Sigmoid colon (tissue), 7 donors: ENCODE measurements at places on chromosomes 11 and 22. TPM values are rescaled to one million over a fixed set of nuclear protein-coding genes. Genes with fewer than 3 reads are reported as not detected.

DNA sequence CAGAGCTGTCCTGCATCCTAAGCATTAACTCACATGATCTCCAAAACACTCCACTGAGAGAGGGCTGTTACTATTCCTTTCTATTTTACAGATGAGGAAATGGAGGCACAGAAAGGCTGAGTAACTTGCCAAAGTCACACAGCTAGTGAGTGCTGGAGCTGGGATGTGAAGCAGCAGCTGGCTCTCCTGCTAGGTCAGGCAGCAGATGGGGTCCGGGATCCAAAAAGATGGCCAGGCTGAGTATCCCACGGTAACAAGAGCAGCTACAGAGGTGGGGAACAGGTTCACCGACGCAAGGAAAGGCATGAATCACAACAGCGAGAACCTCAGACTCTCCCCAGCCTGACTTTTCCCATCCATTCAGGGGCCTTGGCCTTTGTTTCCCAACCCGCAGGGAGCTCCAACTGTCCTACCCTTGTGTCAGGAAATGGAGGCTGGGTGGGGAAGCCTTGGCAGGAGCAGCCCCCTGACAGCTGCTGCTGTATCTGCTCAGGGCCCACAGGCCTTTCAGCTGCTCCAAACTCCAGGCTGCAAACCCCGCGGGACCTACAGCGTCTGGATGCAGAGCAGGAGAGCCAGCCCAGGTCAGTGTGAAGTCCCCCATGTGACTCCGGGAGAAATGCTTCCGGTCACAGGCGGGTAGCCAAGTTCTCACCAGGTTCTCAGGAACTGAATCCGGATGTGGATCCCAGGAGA is 29.5 kb downstream of the DKK3 start:
- DNase-seq, result peak; percentile 94

The VSIG2 gene
- total RNA-seq, result 0.49 TPM

The NXF1 gene
- 40.2 TPM for total RNA-seq

- DNase-seq, result no peak
Observed at GRCh38 chr11:17719938-17720795, 796 bp downstream of the MYOD1 start.

The MMP27 gene
- not detected for total RNA-seq

DNA sequence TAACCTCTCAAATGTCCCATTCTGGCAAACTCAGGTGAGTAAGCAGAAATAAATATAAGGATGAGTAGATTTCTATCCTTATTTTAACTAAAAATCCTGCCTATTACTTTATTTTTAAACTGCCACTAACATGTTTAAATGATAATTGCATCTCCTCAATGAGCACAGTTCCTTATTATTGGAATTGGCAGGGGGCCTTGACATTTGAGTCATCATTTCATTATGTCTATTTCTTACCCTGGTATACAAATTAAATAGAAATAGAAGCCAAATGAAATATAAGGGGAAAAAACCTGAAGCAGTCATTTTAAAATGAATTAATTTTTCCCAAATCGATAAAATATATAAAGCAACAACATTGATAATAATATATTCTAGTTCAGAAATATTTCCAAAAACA is 81.2 kb downstream of the GUCY1A2 start:
- DNase-seq, result no peak

- peak; percentile 30 for DNase-seq
Observed at GRCh38 chr22:24077416-24077815, 66.3 kb downstream of the CABIN1 start.

The LRRC10B gene
- total RNA-seq, result 4.4 TPM

The TMA7B gene
- total RNA-seq, result not detected
